ENCODE measurements at places on chromosomes 12 and 14. TPM values are rescaled to one million over a fixed set of nuclear protein-coding genes. Genes with fewer than 3 reads are reported as not detected.

FGF23 gene
- total RNA-seq: not detected

PEX5 gene
- 64.6 TPM for total RNA-seq

HELB gene
- 5.2 TPM for total RNA-seq

GARIN6 gene
- total RNA-seq: not detected

CPNE6 gene
- total RNA-seq: not detected

ABHD12B gene
- not detected for total RNA-seq

PLEKHD1 gene
- total RNA-seq: not detected

ABCC9 gene
- not detected for total RNA-seq

VSX2 gene
- total RNA-seq: not detected

DDX54 gene
- total RNA-seq: 63.1 TPM

PZP gene
- total RNA-seq: not detected

SMCO2 gene
- total RNA-seq: not detected

CLEC1A gene
- not detected for total RNA-seq

HNRNPA1 gene
- total RNA-seq: 312 TPM

FGF6 gene
- not detected for total RNA-seq

SLC16A7 gene
- not detected for total RNA-seq

BDKRB1 gene
- total RNA-seq: not detected

SRGAP1 gene
- total RNA-seq: 0.10 TPM

RBP5 gene
- not detected for total RNA-seq

ASPG gene
- not detected for total RNA-seq

NKX2-1 gene
- not detected for total RNA-seq

SOAT2 gene
- total RNA-seq: not detected

STAT2 gene
- 25.6 TPM for total RNA-seq

RNASE2 gene
- total RNA-seq: not detected

DACT1 gene
- not detected for total RNA-seq

ETFRF1 gene
- 17.4 TPM for total RNA-seq

FMNL3 gene
- 9.8 TPM for total RNA-seq

KLHL28 gene
- 0.68 TPM for total RNA-seq

C12orf60 gene
- total RNA-seq: 2.6 TPM

LMNTD1 gene
- total RNA-seq: not detected

SPTB gene
- not detected for total RNA-seq

HOXC6 gene
- total RNA-seq: 4.1 TPM

RNASE9 gene
- total RNA-seq: not detected

BICDL1 gene
- total RNA-seq: 13.5 TPM

IL22 gene
- total RNA-seq: not detected

USP44 gene
- 4.2 TPM for total RNA-seq

CAND1 gene
- total RNA-seq: 112 TPM

KRT72 gene
- not detected for total RNA-seq

YBX3 gene
- 218 TPM for total RNA-seq

TRHDE gene
- not detected for total RNA-seq

C3AR1 gene
- total RNA-seq: not detected

GRIN2B gene
- total RNA-seq: 0.12 TPM

ASCL1 gene
- not detected for total RNA-seq

STON2 gene
- not detected for total RNA-seq

CREBL2 gene
- 19.0 TPM for total RNA-seq

AKAP3 gene
- 2.6 TPM for total RNA-seq

RD3L gene
- total RNA-seq: not detected

HPD gene
- total RNA-seq: 20.0 TPM
